ENCODE measurements at places on chromosomes 7 and 10.

DNA sequence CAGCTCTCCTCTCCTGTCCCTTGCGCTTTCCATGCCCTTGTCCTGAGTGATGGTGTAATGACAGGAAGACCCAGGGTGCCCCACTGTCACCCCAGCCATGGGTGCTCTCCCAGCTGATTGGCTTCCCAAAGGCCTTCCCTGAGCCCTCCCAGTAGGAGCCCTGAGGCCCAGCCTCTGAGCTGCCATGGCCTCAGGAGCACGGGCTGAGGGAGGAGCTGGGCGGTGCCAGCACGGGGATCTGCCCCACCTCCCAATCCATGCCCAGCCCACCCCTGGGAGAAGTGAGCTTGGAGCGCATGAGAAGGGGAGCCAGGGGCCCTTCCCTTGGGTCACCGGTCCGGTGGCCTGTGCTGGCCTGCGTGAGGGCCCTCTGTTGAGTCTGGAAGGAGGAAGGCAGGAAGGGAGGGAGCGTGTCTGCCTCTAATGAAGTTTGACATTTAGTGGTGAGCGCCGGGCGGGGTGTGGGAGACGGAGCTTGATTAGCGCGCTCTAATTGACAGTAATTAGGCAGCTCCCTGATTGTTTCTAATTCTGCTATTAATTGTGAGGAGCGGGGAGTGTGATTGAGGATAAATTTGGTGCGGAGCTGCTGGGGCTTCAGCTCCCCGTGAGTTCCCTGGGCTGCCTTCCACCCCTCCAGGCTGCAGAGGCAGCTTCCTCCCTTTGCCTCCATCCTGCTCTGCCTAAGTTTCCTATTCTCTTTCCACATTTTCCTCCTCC is 28.3 kb downstream of the GBX1 start:
- DNase-seq, result no peak

DNA sequence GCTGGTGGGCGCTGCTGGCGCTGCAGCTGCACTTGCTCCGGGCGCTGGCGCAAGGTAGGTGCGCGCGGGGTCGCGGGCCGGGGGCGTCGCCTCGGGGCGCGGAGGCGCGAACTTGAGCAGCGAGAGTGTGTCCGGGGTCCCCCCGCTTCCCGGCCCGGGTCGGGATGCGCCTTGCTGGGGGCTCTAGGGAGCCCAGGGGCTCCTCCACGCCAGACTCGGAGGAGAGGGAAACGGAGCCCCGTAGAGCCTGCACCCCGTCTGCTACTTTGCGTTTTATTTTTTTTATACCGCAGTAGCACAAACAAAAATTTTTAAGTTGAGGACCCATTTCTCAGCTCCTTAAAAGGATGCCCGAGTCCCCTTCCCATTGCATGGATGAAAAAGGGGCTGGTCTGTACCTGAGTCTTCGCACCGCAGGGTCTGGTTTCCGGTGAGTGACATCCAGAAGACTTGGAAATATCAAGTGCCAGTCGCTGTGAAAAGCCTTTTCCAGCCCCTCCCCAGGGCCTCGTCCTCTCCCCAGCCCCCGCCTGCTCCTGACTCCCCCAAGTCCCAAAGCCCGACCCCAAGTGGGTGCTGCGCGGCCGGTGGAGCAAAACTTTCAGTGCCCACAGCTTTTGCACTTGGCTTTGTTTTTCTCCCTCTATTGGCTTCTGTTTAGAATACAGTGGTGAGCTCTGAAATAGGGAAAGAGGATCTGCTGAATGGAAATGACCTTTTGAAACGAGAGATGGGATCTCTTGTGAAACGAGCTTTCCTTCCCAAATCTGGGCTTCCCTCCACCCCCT is 973 bp downstream of the SDK1 start:
- no peak for DNase-seq

- DNase-seq, result no peak
Measured at GRCh38 chr10:58373442-58373827, 11.8 kb upstream of the TFAM start.

- no peak for DNase-seq
Measured at GRCh38 chr10:13681095-13681494, 94.3 kb downstream of the PRPF18 start.

DNA sequence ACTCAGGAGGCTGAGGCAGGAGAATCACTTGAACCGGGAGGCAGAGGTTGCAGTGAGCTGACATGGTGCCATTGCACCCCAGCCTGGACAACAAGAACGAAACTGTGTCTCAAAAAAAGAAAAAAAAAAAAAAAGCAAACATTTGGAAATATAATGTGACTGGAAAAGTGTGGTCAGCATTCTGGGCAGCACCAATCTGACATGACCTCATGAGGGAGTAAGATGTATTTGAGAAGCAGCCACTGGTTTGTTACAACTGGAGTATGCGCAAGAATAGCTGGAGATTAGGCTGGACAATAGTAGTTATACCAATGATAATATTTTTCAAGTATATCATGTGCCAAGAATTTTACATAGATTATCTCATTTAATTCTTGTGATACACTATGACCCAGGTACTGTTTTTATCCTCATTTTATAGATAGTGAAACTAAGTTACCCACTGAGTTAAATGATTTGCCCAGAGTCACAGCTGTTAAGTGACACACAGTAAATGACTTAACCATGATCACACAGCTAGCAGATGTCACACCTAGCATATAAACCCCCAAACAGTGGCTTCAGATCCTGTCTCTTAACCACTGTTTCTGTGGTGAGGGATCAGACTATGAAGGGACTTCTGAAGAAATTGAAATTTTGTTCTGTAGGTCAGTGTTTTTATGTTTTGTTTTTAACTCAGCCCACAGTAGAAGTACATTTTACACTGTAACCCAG is 11.1 kb downstream of the MCU start:
- no peak for DNase-seq

DNA sequence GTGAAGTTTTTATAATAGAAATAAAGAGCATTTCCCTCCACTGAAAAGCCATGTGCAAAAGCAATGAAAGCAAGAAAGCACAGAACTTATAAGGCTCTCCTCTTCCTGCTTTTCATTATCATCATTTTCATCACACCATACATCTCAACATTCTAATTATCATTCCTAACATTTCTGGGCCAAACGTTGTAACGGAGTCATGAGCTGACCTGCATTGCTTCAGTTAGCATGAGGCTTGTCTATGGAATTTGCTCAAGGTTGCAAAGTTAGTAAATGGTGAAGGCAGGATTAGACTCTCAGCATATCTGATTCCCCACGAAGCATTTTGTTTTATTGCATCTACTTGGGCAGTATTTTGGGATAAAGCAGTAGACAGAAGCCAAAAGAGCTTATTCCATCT is 11.4 kb downstream of the SCIN start:
- DNase-seq, result no peak

DNA sequence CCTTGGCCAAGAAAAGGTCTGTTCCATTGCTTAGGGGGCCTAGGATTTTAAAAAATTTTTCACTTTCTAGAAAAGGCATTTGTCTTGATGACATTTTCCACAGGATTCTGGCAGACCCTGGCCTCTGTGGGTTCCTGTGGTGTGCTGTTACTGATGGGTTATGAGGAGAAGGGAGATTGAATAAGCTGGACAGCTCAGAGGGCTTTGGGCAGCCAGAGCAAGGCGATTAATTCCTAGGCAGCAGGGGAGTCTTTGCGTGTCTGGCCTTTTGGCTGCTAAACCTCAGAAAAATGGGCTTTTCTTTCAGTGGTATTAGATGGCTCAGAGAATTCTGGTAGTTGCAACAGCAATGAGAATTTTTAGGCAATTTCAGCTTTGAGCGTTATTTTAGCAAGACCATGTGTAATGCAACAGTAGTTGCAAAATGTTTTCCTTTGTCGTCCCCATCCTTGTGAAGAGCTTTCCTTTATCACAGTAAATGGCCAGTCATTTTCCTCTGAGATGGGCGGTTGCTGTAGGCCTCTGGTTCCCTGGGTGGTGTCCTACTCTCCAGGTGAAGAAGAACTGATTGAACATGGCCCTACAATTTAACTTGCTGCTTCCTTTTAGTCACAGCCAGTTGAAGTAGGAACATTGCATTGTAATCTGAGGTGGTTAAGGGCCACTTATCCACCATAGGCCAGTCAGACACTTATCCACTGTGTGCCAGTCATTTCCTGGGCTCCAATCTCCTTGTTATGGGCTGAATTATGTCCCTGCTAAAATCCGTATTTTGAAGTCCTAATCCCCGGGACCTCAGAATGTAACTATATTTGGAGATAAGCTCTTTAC is 43.2 kb downstream of the SH2D4B start:
- DNase-seq, result no peak

DNA sequence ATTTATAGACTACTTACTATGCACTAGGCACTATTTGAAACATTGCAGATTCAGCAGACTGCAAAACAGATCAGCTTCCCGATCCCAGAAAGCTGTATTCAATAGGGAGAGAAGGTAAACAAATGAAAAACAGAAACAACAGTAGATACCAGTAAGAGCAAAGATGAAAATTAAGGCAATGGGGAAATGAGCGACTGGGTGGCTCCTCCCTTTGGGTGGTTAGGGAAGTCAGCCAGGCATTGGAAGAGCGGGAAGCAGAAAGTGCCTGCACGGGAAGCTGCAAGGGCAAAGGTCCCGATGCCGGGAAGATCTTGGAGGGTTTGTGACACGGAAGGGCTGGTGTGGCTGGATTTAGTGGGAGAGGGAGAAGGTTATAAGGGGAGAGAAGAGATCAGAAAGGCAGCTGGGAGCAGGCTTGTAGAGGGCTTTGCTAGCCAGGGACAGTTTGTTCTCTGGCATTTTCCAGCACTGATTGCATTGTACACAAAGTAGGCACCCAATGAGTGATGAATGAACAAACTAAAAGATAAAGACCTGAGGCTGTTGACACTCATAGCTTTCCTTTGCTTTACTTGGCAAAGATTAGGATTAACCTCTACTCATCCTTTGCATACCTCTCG is 67.8 kb downstream of the NAMPT start:
- DNase-seq, result no peak

GRCh38 chr10:26046073-26046700 is 112.2 kb downstream of the MYO3A start:
- DNase-seq, result no peak

DNA sequence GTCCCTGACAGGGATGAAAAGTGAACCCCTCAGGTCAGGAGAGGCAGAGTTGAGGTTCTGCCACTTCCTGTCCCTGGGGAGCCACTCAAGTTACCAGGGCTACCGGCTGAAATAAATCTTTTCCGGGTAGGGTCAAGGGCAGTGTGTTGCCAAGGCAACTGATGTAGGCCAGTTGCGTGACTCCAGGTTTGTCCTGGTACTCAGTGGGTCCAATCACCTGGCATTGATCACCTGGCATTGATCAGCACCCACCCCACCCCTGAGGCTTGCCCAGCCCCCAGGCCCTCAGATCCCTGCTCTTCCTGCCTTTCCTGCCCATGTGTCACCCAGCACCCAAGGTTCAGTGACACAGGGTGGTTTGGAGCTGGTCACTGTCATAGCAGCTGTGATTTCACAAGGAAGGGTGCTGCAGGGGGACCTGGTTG is 5.9 kb downstream of the SAP25 start:
- no peak for DNase-seq

DNA sequence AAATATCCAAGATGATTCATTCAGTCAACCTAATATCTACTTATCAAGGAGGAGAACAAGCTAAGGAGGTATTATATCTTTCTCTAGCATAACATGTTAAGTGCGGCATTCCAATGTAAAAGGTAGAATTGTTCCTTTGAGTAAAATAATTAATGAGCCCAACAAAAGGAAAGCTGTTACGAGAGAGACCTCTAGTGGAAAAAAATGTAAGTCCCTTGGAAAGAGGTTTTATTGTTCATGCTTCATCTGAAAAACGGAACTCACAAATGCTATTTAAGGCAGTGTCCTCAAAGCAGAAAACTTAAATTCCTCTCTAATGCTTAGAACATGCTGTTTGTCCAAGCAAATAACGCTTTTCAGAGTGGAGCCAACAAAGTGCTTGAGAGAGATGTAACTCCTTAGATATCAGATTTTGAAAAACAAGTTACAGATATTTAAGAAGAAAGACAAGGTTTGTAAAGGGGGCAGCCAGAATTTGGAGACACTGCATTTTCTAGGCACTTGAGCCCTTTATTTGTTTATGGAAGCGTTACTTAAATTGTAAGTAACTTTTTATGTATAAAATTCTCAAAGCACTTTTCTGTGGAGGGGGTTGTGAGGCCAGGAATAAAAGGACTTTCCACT is 119.9 kb downstream of the TFEC start:
- DNase-seq, result no peak

GRCh38 chr7:16465469-16466361 is at the start of gene SOSTDC1:
SOSTDC1 (minus strand) TSS chr7:16465738; CDS start chr7:16465668, 70 bp downstream.
- no peak for DNase-seq

GRCh38 chr10:61845196-61845949 is 56.1 kb upstream of the ARID5B start:
- DNase-seq, result no peak

DNA sequence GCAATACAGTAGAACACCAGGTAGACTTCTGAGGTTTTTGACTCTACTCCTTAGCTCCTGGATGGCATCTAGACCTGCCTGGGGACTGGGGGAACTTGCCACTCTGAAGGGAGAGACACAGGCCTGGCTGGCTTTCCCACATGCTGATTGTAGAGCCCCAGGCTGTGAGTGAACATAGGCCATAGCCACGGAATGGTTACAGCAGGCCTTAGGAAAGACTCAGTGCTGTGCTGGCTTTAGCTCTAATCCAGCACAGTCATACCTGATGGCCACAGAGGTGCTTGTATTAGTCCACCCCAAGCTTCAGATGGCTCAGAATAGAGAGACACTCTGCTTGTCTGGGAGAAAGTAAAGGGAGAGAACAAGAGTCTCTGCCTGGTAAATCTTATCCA is 35.0 kb upstream of the ARHGAP12 start:
- DNase-seq, result no peak

- DNase-seq, result no peak
Measured at GRCh38 chr7:151902311-151902710, 25.4 kb upstream of the PRKAG2 start.

DNA sequence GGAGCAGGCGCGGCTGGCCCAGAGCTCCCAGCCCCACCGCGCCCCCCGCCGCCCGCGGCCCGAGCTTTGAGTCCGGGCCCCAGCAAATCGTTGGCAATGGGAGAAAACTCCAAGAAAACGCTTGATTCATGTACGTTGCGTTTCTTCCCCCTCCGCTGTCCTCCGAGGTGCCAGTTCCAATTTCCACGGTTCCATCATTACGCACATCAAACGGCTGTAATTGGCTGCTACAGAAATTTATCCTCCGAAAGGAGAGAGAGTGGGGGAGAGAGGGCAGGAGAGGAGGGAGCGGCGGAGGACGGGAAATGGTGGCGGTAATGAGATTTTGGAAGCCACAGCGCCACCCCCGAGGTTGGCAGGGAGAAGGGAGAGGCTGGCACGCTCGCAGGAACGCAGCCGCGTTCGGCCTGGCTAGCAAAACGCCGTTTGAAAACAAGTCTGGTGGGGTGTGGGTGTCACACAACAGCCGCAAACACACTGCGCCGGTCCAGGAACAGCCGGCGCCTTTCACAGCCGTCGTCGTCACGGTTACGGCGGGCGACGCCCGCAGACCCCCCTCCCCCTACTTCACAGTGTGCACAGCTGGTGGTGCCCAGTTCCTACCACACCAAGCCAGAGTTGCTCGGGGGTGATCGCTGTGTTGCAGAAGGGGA is 57.5 kb downstream of the UNCX start:
- DNase-seq, result no peak
